ENCODE measurements at places on chromosomes 7 and 10. TPM values are rescaled to one million over a fixed set of nuclear protein-coding genes. Genes with fewer than 3 reads are reported as not detected.
A peak's percentile ranks its signal among the peaks of the same experiment; 100 is the strongest.

- DNase-seq, result no peak
Observed at GRCh38 chr10:103551619-103552602, 58.4 kb downstream of the NEURL1 start.

GRCh38 chr10:119231654-119232053 lies 24.3 kb downstream of the GRK5 start:
- no peak for DNase-seq

DNA sequence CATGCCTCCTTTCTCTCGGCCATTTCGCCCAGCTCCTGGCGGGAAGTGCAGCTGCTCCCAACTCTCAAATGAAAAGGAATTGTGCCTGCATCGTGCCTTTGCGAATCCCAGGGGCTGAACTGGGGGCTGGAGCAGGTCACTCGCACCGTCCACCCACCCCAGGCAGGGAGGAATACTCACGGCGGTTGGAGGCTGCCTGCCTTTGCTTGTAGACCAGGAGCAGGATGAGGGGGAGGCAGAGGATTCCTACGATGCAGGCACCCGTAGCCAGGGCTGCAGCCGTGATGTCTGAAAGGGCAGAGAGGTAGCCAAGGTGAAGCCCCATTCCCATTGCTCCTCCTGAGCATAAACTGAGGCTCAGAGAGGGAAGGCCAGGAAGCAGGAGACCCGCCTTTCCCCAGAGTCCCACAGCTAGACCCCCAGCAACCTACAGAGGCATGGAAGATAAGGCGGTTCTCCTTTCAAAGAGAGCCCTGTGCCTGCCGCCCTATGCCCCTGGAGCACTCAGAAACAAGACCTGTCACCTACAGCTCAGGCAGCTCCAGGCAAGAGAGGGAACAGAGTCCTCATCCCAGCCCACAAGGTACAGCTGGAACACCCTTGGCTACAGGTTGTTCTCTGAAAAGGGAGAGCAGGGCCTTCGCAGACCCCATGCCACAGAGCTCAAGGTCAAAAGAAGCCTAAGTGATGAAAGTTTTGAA lies 18.0 kb downstream of the VSIR start:
- DNase-seq, result no peak

- no peak for DNase-seq
Observed at GRCh38 chr7:81248420-81248819, 329.6 kb upstream of the SEMA3C start.

DNA sequence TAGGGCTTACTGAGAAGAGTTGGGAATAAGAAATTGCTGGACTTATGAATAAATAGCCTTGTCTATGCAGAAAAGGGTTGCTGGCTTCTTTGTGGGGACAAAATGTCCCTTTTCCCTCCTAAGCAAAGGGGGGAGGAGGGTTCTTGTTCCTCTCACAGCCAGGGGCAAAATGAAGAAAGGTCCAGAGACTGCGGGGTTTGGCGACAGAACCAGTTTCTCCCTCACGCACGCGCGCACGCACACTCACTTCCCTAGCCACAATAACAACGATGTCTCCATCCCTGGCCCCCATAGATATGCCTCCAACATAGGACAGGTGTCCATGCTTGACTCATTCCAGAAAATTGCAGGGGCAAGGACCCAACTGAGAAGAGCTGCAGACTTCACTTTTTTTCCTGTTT lies 3.3 kb downstream of the ZMIZ1 start:
- peak; percentile 15 for DNase-seq

GRCh38 chr7:14542624-14543023 lies 359.9 kb downstream of the DGKB start:
- no peak for DNase-seq

GRCh38 chr7:79681454-79681853 lies 228.0 kb upstream of the MAGI2 start:
- no peak for DNase-seq

- peak; percentile 33 for DNase-seq
Observed at GRCh38 chr7:130890176-130891020, 156.4 kb upstream of the KLF14 start.

GRCh38 chr7:108045669-108046068 lies 42.7 kb upstream of the LAMB1 start:
- no peak for DNase-seq

DNA sequence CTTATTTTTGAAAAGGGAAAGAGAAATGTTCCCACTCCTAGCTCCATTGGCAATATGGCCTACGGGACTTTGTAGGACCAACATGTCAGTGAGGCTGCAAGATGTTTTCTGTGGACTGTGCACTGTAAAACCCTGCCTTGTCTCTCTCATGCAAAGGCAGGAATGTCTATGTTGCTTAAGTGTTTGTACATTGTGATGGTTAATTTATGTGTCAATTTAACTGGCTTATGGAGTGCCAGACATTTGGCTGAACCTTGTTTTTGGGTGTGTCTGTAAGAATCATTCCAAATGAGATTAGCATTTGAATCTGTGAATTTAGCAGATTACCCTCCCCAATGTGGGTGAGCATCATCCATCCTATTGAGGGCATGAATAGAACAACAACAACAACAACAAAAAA lies 4.1 kb upstream of the PCLO start:
- no peak for DNase-seq

- no peak for DNase-seq
Observed at GRCh38 chr7:111174510-111174909, 83.6 kb downstream of the LRRN3 start.

GRCh38 chr7:13850185-13850752 lies 139.2 kb downstream of the ETV1 start:
- DNase-seq, result peak; percentile 94

GRCh38 chr7:155919391-155920067 lies 107.3 kb upstream of the SHH start:
- DNase-seq, result peak; percentile 48

DNA sequence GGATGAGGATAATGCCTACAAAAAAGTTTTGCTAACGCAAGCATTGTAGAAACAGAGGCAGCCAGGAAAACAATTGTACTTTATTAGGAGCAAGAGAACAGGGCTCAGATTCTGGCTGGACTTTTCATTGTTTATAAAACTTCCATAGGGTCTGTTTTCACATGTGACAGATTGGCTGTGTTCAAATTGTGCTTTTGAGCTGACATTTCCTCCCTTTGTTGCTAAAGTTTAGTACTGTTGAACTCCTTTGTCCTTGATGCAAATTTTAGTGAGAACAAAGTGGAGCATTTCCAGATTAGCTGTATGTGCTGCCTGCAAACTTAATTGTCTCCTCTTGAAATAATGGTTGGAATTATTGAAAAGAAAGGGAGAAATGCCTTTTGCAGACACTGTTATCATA lies 221.0 kb upstream of the FZD1 start:
- DNase-seq, result no peak

GRCh38 chr10:15316871-15317464 lies 54.1 kb downstream of the FAM171A1 start:
- no peak for DNase-seq

GRCh38 chr10:84375011-84375410 lies 46.6 kb downstream of the CCSER2 start:
- DNase-seq, result peak; percentile 31

GRCh38 chr7:102044641-102044983 lies 227.2 kb downstream of the CUX1 start:
- DNase-seq, result no peak

GRCh38 chr7:28890137-28890536 lies 68.0 kb downstream of the TRIL start:
- DNase-seq, result no peak

DNA sequence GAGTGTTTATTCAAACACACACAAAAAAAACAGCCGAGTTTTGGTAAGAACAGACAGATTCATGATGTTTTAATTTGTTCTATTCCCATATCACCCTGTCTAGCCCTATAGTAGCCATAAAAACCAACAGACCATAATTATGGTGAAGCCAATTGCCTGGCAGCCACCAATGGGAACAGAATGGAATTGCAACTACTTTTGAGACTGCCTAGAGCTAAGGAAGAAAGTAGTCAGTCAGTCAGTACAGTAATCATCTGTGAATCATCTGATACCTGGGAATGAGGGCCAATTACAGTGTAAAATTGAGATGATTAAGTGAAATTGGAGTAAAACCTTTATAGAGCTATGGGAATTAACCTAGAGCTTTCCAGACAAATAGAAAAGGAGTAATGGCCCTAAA lies 952.7 kb upstream of the KCND2 start:
- no peak for DNase-seq

GRCh38 chr7:30880125-30880720 lies 31.4 kb upstream of the AQP1 start:
- no peak for DNase-seq

GRCh38 chr7:2567679-2568278 lies 9.0 kb downstream of the IQCE start:
- no peak for DNase-seq

DNA sequence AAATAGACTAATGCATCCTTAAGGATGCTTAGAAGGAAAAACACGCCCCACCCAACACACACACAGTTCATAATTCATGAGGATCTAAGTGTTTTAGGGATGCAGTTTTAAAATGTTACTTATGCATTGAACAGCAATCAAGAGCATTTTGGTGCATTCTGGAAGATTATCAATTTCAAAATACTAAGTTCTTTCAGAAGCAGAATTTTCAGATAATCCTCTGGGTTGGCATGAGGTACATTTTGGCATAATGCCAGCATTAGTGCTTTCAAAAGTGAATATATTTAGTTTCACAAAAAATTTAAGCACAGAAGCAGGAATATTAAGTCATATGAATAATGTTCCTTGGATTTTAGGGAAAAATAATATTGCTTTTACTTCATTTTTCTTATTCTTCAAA lies 937.1 kb downstream of the REEP3 start:
- no peak for DNase-seq

- no peak for DNase-seq
Observed at GRCh38 chr7:143040209-143040715, 11.9 kb upstream of the OR6V1 start.

GRCh38 chr7:101952355-101953247 lies 135.2 kb downstream of the CUX1 start:
- DNase-seq, result peak; percentile 77

GRCh38 chr7:100588438-100588837 lies 2.3 kb downstream of the FBXO24 start:
- peak; percentile 40 for DNase-seq

DAGLB gene
- total RNA-seq, result 20.0 TPM

HOXA5 gene
- 22.6 TPM for total RNA-seq

MACROH2A2 gene
- 39.0 TPM for total RNA-seq

EGR2 gene
- 1.4 TPM for total RNA-seq

CTNNA3 gene
- not detected for total RNA-seq

TRIM73 gene
- 0.71 TPM for total RNA-seq

TUBB8 gene
- not detected for total RNA-seq

GIMAP4 gene
- not detected for total RNA-seq

Data from Daoy (cell line).